Fibroblast of pulmonary artery (primary cell): ENCODE measurements at places on chromosomes 2 and 18.

DNA sequence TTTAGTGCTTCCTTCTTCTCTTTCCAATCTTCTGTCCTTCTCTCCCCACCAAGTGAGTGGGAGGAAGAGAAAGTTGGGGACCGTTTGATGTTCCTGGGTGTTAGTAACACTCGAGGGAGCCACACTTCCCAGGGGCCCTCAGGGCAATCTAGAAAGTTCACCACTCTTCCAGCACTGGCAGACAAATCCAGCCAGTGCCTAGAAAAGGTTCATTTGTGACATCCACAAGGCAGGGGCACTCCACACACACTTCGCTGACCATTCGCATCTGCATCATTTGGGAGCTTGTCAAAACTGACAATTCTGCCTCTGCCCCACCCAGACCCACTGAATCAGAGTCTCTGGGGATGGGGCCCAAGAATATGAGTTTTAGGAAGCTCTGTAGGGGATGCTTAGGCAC, 86.8 kb upstream of the ST3GAL5 start:
- DNase-seq: no peak

DNA sequence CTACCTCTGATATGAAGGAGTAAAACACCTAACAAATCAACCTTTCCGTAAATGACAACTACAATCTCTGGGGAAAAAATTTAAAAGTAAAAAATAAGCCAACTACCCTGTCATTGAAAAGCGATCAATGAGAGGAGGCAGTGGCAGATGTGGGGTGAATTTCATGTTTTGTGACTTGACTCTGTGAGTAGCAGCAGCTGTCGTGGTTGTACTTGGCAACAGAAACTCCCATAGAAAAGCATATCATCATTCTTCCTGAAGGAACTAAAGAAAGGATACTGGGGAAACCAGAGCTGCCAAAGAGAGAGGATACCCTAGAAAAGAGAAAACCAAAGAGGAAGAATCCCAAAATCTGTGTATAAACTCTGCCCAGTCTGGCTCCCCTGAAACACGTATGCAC, 236.4 kb downstream of the TNS1 start:
- DNase-seq: no peak

GRCh38 chr2:82320296-82320695, 2015.7 kb upstream of the LRRTM1 start:
- DNase-seq: no peak

DNA sequence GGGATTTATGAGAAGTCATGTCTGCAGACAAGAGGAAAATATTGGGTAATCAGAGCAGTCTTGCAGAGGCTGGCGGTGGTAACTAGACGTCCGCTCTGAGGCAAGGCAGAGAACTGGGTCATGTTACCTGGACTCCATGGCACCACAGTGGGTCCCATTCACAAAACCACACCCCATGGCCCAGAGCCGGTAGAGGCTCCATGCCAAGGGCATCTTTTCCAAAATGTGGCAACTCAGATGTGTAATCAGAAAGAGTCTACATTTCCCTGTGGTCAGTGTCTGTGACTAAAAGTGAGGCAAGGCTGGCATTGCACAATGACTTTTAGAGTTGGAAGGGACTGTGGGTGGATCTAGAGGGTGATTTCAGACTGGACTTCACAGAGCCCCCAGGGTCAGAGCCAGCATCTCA, 113.1 kb downstream of the MREG start:
- peak; percentile 64 for DNase-seq

- no peak for DNase-seq
Observed at GRCh38 chr2:231460073-231460835, 4.0 kb downstream of the NCL start.

DNA sequence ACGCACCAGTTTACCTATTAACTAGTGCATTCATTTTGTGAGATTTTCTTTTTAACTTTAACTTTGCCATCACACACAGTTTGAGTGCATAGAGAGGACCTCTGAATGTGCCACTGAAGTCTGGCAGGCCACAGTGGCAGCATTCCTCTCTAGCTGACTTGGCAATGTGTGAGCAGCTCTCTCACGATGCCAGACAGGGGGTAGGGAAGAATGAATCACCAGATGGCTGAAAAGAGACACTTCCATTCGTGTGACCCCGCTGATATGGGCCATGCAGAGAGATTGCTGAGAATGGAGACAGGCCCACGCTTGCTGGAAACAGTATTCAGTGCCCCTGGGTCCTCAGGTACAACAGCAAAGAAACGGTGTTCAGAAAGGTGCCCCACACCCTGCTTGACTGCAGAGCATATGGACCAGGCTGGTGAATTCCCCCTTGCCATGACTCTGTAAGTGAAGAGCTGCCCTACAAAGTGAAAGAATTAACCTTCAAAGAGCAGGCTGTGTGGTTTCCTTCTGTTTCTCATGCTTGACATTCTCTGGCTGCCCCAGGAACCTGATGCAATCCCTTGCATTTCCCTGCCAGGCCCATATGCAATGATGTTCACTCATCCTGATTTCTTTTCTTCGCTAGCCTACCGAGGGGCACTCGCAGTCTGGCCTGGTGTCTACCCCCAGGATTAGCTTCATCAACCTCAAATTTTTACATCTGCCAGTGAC, 236.1 kb downstream of the CDH20 start:
- DNase-seq: peak; percentile 79

GRCh38 chr2:75705921-75706320, 4.8 kb downstream of the GCFC2 start:
- peak; percentile 24 for DNase-seq

GRCh38 chr2:127155947-127156346, 49.0 kb upstream of the BIN1 start:
- DNase-seq: peak; percentile 61

DNA sequence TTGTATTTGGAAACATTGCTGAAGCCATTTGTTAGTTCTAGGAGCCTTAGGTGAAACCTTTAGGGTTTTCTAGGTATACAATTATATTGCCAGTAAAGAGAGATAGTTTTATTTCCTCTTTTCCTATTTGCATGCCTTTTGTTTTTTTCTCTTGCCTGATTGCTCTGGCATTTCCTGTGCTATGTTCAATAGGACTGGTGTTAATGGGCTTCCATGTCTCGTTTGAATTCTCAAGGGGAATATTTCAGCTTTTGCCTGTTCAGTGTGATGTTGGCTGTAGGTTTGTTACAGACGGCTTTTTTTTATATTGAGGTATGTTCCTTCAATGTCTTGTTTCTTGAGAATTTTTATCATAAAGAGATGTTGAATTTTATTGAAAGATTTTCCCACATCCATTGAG, 1054.9 kb upstream of the NXPH2 start:
- no peak for DNase-seq

DNA sequence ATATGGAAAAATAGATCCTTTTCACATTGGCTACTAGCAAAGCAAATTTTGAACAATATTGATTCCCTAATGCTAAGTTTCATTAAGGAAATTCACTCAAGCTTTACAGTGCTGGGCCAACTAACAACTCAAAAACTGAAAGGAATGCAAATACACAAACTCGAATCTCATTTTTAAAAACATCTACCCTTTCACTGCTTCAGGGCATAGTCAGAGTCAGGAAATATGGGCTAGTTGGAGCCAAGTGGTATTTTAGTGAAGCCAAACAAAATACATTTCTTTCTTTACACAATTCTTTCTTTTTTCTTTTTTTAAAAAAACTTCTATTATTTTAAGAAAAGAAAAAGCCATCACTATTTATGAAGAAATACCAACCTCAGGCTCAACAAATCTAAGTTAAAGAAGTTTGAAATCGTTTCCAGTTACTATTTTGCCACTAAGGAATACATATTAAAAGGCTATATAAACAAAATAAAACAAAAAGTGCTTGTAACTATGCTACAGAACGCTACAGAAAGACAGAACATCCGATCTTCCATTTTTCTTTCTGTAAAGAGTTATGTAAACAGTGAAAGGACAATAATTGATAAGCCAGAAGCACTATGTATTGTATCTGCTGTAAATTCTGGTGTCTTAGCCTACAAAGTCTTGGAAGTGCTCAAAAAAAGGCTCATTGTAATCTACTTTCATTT, 113.6 kb upstream of the STK17B start:
- DNase-seq: peak; percentile 16

DNA sequence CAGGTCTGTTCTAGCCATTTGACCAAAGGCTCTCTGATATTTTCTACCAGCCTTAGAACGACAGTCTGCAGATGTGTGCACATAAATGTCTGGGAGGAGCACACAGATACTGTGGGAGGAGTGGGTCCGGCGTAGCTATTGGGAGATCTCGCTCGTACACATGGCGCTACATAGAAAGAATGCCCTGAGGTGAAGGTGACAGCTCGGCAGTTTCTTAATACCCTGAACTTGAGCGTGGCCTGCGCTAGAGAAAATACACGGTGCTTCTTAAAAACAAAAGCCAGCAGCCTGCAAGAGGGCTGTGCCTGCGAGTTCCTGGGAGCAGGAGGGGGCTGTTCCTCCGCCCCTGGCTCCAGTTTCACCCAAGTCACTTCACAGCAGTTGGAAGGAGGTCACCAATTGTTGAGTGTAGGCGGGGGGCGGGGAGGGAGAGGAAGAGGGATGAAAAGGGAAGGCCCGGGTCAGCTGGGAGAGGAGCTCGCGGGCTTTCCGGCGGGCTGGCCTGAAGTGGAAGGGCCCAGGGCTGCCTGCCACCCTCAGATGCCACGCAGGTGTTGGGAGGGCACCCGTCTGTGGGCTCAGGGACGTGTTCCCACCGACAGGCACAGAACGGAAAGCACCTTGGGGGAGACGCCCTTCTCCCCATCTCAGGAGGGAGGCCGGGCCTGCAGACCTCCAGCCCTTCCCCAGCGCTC, 124.7 kb upstream of the ZNF516 start:
- DNase-seq: no peak

GRCh38 chr2:240875228-240876034, 6.8 kb downstream of the AGXT start:
- DNase-seq: no peak

DNA sequence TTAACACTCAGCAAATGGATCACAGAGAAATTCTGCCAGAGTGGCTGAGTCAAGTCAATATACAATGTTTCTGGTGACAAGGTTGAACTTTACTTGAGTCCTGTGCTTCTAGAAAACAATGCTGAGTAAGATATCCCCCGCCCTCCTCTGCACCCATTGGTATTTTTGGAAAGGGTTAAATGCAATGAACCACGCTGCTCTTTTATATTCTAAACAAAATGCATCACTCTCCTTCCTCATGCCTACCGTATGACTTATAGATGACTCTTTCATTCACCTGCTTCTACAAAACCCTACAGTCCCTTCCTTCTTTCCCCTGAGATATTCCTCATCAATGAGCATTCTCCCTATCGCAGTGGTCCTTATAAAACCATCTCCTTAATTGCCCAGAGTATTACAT, 168.8 kb downstream of the TXNL1 start:
- DNase-seq: no peak

DNA sequence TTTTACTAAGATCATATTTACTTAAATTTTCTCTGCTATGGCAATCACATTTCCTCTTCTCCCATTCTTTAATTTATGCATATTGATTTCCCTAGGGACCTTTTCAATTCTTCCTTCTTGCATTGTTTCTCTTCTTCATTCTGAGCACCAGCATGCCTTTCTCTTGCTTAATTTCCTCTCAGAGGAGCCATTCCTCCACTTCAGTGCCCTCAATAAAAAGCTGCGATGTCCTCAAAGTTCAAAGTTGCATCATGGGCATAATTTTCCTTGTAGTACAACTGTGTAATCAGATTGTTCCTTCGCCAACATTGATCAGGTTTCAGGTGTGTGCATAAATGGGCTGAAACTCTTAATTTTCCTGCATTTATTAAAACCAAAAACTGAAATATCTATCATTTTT, 21.8 kb upstream of the CD226 start:
- peak; percentile 71 for DNase-seq

DNA sequence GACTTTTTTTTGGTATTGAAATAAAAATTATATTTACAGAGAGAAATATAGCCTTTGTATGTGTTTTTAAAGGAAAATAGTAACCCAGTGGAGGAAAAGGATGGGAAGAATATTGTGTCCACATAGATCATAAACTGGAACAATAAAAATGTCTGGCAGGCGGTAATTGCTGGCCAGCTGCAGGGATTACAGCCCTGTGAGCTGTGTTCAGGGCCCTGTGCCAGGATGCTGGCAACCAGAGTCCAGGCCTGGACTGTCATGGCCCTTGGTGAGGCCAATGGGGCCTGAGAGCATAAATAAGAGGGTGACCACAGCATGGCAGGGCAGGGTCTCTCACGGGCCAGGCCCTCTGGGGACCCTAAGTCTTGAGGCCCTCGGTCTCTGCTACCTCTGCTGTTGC, 171.2 kb downstream of the ACOXL start:
- no peak for DNase-seq

- no peak for DNase-seq
Observed at GRCh38 chr18:31269566-31269965, 48.4 kb upstream of the DSG1 start.

DNA sequence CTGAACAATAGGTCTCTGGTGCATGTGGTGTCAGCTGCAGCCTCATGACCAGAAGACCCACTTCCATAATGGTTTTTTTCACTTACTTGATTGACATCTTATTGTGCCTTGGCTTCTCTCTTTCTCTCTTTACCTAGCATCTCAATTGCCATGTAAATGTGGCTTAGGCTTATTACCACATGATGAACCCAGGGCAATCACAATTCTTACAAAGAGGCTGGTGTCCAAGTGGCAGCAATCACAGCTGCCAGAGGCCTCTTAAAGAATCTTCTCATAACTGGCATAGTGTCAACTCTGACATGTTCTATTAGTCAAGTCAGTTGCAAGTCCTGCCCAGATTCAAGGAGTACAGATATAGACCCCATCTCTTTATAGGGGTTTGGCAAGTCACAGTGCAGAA, 1224.8 kb downstream of the SUCLG1 start:
- no peak for DNase-seq

- DNase-seq: peak; percentile 72
Observed at GRCh38 chr18:67509741-67510391, 6.7 kb downstream of the DSEL start.

- no peak for DNase-seq
Observed at GRCh38 chr2:66562304-66562685, 127.4 kb downstream of the MEIS1 start.

DNA sequence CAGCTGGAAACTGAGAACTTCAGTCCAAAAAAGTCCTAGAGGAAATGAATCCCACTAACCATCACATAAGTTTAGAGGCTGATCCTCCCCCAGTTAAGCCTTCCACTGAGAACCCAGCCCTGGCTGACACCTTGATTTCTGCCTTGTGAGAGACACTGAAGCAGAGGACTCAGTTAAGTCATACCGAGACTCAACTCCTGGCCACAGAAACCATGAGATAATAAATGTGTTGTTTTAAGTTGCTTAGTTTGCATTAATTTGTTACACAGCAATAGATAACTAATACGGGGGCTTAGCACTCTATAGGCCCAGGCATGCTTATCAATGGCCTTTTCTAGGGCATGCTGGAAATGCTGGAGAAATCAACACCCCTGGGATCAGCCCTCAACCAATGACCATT, 3.4 kb upstream of the ADD2 start:
- DNase-seq: no peak
